GM10248 (cell line): ENCODE measurements at places on chromosomes 12 and 14.
A peak's percentile ranks its signal among the peaks of the same experiment; 100 is the strongest.

- no peak for DNase-seq
Measured at GRCh38 chr12:2284321-2284813, 231.6 kb downstream of the CACNA1C start.

DNA sequence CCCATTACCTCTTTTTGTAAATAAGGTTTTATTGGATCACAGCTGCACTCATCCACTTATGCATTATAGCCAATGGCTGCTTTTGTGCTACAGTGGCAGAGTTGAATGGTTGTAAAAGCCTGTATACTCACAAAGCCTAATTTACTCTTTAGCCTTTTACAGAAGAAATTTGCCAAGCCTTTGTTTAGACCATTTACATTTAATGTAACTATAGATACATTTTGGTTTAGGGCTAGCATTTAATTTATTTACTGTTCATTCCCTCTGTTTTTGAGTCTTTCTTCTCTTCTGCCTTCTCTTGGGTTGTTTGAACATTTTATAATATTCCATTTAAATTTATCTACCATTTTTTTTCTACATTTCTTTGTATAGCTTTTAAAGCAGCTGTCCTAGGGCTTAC is 217.1 kb upstream of the AMIGO2 start:
- no peak for DNase-seq

- DNase-seq: no peak
Measured at GRCh38 chr12:15336768-15337553, 14.7 kb downstream of the PTPRO start.

GRCh38 chr14:35336494-35337268 is 44.5 kb downstream of the PSMA6 start:
- DNase-seq: no peak

GRCh38 chr12:6394398-6394797 is 10.4 kb downstream of the LTBR start:
- DNase-seq: no peak

- no peak for DNase-seq
Measured at GRCh38 chr12:89538897-89539296, 13.1 kb upstream of the POC1B start.

DNA sequence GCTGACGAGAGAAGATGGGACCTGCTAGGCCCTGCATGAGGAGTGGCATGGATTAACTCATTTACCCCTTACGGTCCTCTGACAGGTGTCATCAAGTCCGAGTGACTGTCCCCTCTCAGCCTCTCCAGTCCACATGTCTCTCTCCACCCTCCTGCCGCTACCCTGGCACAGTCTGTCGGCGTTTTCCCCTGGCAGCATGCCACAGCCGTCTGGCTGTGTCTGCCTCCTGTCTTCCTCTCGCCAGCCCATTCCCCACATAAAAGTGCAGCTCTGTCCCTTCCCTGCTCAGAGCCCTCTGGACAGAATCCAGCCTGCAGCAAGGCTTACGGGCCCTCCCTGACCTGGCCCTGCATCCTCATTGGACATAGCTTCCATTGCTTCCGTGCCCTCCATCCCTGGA is 45.6 kb downstream of the UBE3B start:
- no peak for DNase-seq

DNA sequence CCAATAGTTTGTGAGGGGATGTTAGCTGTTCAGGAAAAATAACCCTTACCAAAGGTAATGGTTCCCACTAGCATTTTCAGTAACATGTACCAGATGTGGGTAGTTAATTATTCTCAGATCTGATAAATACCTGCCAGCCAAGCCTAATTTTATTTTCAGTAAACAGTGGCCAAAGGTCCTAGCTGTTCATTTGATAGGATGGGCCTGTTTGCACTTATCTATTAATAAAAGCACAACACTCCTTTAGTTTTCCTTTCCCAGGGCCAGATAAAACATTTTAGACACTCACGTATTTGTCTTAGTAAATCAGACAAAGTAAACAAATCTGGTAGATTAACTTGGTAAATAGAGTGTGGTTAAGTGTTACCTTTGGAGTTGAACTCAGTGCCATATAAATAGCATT is 345.1 kb downstream of the RAD51B start:
- DNase-seq: no peak

- no peak for DNase-seq
Measured at GRCh38 chr14:100131181-100131580, 28.3 kb downstream of the DEGS2 start.

- DNase-seq: no peak
Measured at GRCh38 chr14:49733836-49734235, 34.1 kb upstream of the KLHDC2 start.

DNA sequence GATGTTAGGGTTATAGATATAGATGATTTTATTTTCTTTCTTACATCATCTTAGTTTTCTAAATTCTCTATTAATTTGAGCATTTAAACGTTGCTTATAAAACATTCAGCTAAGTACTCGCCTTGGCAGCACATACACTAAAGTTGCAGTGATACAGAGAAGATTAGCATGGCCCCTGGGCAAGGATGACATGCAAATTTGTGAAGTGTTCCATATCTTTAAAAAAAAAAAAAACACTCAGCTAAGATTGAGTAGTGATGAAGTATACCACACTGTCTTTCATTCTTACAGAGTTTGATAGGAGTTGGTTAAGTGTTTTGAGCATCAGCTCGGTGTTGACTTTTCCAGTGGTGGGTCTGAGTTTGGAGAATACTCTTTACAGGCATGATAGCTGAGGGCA is 72.3 kb downstream of the FRMD6 start:
- no peak for DNase-seq

DNA sequence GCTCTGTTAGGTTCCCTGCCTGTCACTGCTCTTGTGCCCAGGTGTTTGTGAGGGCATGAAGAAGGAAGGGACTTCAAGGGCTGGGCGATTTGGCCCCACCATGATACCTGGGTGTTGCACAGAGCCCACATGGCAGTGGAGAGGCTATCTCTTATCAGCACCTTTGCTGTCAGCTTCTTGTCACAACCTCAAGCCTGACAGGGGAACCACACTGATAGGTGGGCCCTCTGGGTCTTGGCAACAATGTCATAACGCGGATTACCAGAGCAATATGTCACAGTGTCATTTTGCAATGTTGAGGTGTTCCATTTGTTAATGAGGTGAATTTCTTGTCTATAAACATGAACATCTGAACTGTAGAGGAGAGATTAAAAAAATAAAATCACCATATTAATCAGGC is 22.9 kb upstream of the CACNA1C start:
- DNase-seq: no peak

DNA sequence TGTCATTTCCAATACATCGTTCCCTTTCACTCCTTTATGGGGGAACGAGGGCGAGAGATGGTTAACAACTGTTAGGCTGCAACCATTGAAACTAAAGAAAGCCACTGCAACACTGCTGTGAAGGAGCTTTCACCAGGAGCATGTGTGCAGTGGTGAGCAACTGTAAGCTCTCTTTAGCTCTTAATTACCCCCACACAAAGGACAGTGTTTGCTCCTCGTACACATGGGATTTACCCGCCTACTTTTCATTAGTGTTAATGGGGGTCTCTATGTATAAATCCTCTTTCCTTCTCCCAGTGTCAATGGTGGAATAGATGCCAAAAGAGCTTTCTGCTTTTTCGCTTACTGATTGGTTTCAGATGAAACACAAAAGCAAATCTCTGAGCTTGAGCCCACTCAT is 343.1 kb downstream of the FLRT2 start:
- no peak for DNase-seq

GRCh38 chr12:104721039-104721405 is 237.1 kb downstream of the SLC41A2 start:
- no peak for DNase-seq

- no peak for DNase-seq
Measured at GRCh38 chr14:68937471-68938270, 41.4 kb downstream of the ACTN1 start.

DNA sequence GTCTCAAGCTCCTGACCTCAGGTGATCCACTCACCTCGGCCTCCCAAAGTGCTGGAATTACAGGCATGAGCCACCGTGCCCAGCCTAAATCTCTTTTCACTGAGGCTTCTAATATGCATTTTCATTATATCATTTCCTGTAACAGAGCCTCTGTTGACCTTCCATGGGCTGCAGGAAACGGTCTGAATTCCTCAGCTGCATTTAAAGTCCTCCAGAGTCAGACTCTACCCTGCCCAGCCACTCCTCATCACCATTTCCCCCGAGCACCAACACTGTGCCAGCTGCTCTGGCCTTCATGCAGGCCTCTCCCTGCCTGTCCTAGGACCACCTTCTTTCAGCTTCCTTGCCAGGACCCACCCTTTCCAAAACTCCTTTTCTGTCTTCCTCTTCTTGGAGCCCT is 9.8 kb upstream of the NFKBIA start:
- no peak for DNase-seq

DNA sequence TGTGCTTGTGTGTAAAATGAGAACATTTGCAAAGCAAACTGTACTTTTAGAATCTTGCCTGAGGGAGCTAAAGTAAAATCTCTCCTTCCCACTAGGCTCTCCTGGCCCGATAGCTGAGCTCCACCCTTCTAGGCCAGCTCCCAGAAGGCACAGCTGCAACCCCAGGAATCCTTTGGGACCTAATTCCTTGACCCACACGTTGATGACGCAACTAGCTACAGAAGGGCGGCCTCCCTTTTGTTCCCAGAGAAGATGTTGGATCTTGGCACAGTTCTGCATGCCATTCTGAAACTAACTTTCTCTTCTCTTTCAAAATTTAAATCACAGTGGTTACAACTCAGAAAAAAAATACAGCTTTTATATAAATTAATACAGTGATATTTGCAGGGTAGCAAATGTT is 268.1 kb downstream of the EGLN3 start:
- no peak for DNase-seq

DNA sequence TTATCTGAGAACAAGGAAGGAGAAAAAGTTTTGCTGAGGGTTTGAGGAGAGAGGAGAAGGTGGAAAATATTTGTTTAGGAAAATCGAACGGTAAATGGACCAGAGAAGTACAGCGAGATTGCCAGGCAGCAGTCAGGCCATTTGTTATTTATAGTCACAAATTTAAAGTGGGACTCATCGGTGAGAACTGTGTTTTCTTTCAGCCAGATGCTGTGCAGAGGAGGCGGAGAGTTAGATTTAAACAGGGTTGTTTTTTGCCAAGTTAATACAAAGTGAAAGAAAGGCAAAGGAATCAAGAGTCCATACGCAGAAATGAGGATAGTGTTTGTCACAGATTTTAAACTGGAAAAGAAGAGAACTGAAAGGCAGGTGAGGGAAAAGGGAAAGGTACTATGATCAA is 200.6 kb upstream of the CNOT2 start:
- no peak for DNase-seq

DNA sequence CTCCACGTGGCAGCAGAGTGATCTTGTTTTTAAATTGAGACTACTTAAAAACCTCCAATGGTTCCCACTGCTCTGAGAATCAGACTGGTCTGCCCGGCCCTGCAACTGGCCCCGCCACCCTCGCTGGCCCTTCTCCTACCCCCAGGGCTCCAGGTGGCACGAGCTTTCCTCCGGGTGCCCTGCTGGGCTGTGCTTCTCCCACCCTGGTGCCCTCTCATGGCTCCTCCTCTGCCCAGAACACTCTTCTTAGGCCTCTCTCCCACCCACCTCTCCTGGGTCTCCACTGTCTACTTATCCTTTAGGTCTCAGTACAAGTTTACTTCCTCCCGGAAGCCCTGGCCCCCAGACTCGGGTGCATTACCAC is 26.5 kb downstream of the CCDC92 start:
- no peak for DNase-seq

GRCh38 chr14:39548358-39548757 is 116.1 kb upstream of the FBXO33 start:
- DNase-seq: no peak

GRCh38 chr12:2805143-2805520 is 7.3 kb upstream of the ITFG2 start:
- no peak for DNase-seq

DNA sequence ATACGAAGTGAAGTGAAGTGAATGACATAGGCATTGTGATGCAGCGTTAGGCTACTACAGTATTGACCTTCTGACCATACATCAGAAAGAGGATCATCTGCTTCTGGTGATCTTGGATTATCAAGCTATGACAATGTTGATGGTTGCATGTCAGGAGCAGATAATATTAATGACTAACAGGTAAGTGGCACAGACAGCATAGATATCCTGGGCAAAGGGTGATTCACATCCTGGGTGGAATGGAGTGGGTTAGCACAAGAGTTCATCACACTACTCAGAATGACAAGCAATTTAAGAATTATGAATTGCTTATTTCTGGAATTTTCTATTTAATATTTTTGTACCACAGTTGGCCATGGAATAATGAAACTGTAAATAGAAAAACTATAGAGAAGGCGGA is 397.9 kb upstream of the ATP2B1 start:
- DNase-seq: no peak

DNA sequence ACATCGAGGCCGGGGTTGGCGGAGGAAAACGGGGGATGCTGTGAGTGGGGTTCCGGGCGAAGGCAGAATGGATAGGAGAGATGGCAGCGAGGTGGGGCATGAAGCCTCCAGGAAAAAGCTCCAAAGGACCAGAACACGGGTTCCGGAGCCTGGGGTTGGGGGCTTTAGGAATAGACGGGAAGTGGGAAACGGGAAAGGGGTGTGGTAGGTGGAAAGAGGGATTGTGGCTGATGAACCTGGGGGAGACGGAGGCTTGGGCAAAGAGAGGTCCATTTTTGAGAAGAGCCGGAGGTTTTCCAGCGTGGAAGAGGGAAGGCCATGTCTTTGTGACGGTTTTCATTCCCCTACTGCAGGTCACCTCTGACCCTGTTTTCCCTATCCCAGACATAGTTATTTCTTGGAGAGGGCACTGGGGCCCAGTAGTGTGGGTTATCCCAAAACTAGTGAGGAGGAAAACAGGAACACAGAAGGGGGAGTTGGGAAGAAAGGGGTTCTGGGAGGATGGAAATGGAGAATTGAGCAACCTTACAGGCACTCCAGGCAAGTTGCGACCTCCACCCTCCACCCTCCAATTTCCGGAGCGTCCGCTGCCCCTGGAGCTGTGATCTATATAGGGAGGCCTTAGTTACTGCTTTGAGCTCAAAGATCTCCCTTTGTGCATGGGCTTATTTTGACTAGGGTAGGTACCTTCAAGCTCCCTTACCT is 1.1 kb downstream of the ATN1 start:
- no peak for DNase-seq

- peak; percentile 64 for DNase-seq
Measured at GRCh38 chr14:66070542-66071319, 415.4 kb upstream of the CCDC196 start.

GRCh38 chr12:32107359-32108267 is 966 bp downstream of the BICD1 start:
- peak; percentile 24 for DNase-seq

- DNase-seq: no peak
Measured at GRCh38 chr12:23751641-23752040, 197.8 kb downstream of the SOX5 start.

GRCh38 chr12:76916170-76916540 is 37.3 kb upstream of the CSRP2 start:
- DNase-seq: no peak
